ENCODE measurements at places on chromosomes 6 and 20.

GRCh38 chr20:35286077-35286898 lies 1.7 kb upstream of the EIF6 start:
- no peak for DNase-seq

- DNase-seq, result no peak
Observed at GRCh38 chr6:42259841-42260395, 42.3 kb upstream of the MRPS10 start.

- DNase-seq, result no peak
Observed at GRCh38 chr6:148426317-148426977, 83.8 kb downstream of the SASH1 start.

DNA sequence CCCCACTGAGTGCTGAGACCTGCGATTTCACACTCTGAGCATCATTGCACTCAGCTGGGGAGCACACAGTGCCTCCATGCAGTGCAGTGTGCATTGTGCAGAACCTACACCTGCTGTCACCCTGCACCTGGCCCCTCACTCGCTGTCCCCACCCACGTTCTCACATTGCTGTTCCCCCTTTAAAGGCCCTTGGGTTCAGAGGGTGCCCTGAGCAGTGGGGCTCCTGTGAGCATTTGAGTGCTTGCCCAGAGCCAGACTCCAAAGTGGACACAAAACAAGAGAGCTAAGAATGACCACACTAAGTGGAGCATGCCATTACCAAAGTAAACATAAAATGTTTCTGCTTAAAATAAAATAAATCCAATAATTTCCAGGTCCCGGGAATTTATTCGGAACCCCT lies 131.0 kb upstream of the CST7 start:
- DNase-seq, result no peak

DNA sequence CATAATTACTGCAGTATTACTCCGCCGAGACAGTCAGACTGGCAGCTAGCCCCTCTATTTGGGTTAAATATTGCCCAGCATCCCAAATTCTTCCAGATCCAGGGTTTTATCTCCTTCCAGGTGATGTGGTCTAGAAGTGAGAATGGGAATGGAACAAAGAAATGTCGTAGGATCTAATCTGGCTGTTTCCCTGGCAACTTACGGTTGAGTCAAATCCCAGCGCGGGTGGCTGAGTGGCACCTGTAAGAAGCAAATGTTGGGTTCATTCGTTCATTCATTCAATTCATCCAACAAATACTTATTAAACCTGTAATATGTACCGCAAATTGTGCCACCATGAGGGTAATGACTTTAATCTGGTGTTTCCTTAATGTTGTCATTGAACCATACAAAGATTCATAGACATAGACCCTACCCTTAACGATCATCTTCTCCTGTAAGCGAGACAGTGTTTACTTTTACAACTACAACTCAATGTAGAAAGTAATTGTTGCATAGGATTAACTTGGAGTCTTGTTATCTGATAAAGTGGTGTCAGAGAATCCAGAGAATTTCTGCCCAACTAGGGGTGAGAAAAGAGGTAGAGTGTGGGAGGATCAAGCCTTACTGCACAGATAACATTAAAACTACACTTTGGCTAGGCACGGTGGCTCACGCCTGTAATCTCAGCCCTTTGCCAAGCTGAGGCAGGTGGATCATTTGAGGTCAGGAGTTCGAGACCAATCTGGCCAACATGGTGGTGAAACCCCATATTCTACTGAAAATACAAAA lies 91.3 kb upstream of the ADGRF1 start:
- no peak for DNase-seq

GRCh38 chr20:3339571-3339970 lies 67.9 kb downstream of the DNAAF9 start:
- no peak for DNase-seq

DNA sequence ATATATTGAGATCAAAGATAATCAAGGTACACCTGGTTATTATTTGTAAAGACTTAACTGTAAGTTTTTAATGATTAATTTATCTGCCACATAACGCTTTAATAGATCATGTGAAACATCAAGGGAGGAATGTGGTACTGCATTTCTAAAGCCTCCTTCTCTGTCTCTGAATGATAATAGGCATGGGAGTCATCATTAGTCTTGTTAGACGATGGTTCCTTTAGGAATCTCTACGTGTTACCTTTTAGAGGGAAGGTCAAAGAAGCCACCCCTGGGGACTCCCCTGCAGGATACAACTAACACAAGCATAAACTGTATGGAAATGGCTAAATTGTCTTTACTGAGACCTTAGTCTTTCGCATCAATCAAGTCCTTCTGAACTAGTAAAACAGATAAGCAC lies 173.6 kb upstream of the MCHR2 start:
- DNase-seq, result no peak

DNA sequence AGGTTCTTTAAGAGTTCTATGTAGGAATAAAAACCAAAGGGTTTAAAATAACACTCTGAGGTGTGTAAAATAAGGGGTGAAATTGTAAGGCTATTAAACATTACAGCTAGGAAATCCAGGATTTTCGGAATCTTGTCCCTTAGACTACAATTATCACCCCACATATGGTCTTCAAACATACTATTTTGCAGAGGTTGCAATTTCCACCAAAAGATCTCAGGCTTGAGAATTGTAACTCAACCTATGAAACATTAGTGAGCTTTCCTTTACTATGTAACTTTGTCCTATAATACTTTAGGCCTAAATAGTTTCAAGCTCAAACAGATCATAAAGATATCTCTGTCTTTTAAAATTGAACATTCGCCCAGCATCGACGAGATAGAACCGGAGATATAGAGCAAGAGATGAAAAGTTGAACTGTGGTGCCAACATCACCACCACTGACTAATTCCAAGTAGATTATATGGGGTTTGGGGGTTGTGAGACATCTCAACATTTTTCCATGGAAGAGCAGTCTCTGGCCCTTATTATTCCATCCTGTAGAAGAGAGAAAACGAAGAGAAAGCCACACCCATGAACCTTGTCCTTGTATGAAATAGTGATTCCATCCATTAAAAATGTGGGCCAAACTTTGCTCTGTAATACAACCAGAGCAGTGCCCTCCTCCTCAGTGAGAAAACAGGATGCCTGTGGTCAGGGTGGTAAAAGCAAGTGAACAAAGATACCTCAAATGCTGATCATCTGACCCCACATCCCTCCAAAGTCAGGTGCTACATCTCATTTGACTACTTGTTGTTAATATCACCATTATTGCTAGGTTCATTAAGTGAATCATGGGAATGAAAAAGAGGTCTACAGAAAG lies 284.5 kb upstream of the GJE1 start:
- peak; percentile 1 for DNase-seq

- no peak for DNase-seq
Observed at GRCh38 chr20:17533396-17533795, 2.2 kb upstream of the BFSP1 start.

GRCh38 chr20:36818861-36819260 lies 45.3 kb upstream of the DSN1 start:
- DNase-seq, result no peak

DNA sequence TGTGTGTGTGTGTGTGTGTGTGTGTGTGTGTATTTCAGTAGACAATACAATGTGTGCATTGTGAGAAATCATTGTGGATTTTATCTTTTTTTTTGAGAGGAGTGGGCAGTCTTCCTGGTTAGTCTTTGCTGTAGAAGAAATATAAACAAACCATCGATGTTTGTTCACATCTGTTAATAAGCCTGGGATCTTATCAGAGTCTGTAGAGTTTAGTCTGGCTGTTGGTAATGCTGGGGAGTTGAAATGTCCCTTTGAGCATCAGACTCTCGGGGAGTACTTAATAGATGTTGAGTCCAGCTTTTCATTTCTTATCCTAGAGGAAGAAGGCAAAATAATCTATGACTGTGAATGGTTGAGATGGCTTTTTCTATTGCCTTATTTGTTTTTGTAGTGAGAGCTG lies 96.6 kb upstream of the SUPT3H start:
- DNase-seq, result no peak

- no peak for DNase-seq
Observed at GRCh38 chr6:91523511-91523910, 936.6 kb upstream of the MAP3K7 start.

- DNase-seq, result no peak
Observed at GRCh38 chr6:117653949-117654348, 21.3 kb upstream of the NUS1 start.

GRCh38 chr6:106490974-106491373 lies 130.5 kb downstream of the CRYBG1 start:
- DNase-seq, result no peak

- no peak for DNase-seq
Observed at GRCh38 chr6:22164236-22164635, 132.6 kb downstream of the PRL start.

- no peak for DNase-seq
Observed at GRCh38 chr6:170464524-170464979, 88.6 kb downstream of the PSMB1 start.

- no peak for DNase-seq
Observed at GRCh38 chr20:35978041-35978513, 9.7 kb downstream of the CNBD2 start.

GRCh38 chr6:79818471-79818870 lies 128.9 kb downstream of the ELOVL4 start:
- DNase-seq, result no peak

- no peak for DNase-seq
Observed at GRCh38 chr20:10560686-10561085, 113.1 kb downstream of the JAG1 start.

- DNase-seq, result no peak
Observed at GRCh38 chr20:61614706-61615100, 362.6 kb downstream of the CDH4 start.

DNA sequence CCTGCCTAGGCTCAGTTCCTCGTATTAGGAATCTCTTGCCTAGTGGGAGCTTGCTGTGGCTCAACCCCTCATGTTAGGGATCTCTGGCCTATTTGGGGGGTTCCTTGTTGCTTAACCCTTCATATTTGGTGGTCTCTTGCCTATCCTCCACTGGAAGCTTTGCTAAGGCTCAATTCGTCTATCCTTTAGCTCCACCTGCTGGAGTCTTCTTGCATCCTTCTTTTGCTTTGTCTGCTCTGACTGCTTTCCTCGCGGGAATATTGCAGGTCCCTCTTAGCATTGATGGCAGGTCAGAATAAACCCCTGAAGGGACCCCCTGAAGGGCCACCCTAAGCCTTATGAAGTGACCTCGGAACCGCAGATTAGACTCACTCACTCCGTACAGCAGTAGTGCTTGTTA lies 203.0 kb upstream of the TBX18 start:
- DNase-seq, result no peak

- DNase-seq, result no peak
Observed at GRCh38 chr6:12916006-12916405, 199.4 kb downstream of the PHACTR1 start.

GRCh38 chr20:45817376-45818194 lies 5.1 kb downstream of the UBE2C start:
- no peak for DNase-seq

- no peak for DNase-seq
Observed at GRCh38 chr20:40813029-40813431, 124.0 kb upstream of the MAFB start.

GRCh38 chr20:2658414-2659354 lies 5.3 kb downstream of the IDH3B start:
- DNase-seq, result no peak

DNA sequence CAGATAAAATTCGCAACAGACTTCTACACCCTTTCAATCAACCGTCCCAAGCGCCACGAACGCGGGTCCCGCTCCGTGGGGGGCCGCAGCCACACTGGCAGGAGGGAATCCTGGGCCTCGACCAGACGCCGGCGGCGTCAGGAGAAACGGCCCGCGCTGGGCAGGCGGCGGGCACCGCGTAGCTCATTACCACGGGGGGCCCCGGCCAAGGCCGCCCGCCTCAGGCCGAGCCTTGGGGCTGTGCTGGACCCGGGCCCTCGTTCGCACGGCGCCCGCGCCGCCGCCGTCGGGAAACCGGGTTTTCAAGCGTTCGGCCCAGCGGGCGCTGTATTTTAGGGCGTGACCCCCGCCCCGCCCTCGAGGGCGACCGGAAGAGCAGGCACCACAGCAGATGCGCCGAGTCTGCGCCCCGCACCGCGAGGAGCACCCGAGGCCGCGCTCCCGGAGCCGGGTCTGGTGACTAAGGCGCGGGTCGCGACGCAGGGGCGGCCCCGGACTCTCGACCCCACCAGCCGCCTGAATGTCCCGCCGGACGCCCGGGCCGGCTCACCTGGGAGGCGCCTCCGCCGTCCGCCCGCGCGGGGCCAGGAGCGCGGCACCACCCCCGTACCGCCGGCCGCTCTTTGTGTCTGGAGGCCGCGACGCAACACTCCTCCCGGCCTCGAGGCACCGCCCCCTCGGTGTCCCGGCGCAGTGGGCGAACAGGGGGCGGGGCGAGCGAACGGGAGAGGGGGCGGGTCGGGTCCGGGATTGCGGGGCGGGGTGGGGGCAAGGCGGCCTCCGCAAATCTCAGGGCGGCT lies at the start of gene NINL:
NINL (minus strand) TSS at position 627 of the 800 bp plus-strand sequence. CDS start 58,944 bp downstream, outside the sequence.
- peak; percentile 7 for DNase-seq

- no peak for DNase-seq
Observed at GRCh38 chr6:157322792-157323254, 496 bp downstream of the TMEM242 start.

DNA sequence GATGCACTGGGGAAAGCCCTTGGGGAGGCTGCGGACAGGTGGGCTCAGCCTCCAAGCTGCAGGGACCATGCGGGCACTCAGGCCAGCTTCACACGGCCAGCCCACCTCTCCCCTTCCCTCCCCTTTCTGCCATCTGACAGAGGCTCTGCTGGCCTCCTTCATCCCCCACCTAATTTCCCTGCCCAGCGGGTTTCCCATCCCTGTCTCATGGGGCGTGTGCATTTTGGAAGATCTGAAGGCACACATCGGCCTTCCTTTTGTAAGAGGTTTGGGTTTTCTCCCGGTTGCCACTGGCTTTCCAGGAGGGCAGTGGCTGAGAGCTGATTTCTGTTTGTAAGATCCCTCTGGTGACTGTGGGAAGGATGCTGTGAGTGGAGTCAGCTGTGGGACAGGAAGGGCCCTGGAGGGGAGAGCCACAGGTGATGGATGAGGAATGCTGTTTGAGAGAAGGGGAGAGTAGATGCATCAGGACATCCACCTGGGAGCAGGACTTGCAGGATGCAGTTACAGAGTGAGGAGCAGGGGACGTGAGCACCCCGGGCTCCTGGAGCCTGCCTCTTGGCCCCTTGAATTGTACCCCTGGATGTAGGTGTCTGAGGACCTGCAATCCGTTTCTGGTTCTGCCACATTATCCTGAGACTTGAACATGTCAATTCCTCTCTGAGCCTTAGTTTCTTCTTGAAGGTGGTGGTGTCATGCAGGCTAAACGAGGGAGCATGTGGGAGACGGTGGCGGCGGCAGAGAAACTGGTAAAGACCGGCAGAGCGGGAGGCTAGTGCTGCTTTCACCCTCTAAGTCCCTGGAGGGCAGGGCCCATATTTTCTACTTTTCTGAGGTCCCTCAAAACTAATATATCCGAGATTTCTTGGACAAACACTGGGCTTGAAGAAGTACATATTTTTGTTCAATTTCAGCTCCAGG lies 5.9 kb upstream of the TUBB1 start:
- DNase-seq, result no peak

GRCh38 chr6:95248499-95248898 lies 328.8 kb upstream of the MANEA start:
- no peak for DNase-seq

- no peak for DNase-seq
Observed at GRCh38 chr6:21935561-21936028, 342.0 kb downstream of the SOX4 start.
